ENCODE measurements at places on chromosomes 16 and 17. TPM values are rescaled to one million over a fixed set of nuclear protein-coding genes. Genes with fewer than 3 reads are reported as not detected.

ADAD2 gene
- total RNA-seq, result not detected

CDT1 gene
- 191 TPM for total RNA-seq

ASGR1 gene
- total RNA-seq, result 0.35 TPM

TOP2A gene
- total RNA-seq, result 310 TPM

SCARF1 gene
- 0.70 TPM for total RNA-seq

MRTFB gene
- 12.1 TPM for total RNA-seq

KREMEN2 gene
- total RNA-seq, result 0.40 TPM

HYDIN gene
- total RNA-seq, result not detected

TAT gene
- total RNA-seq, result not detected

PLK1 gene
- 135 TPM for total RNA-seq

BICDL2 gene
- total RNA-seq, result not detected

TERB1 gene
- not detected for total RNA-seq

PERCC1 gene
- total RNA-seq, result 0.33 TPM

CCDC78 gene
- 2.9 TPM for total RNA-seq

OR2C1 gene
- not detected for total RNA-seq

NGFR gene
- 0.20 TPM for total RNA-seq

FBXO39 gene
- total RNA-seq, result 0.42 TPM

CIBAR2 gene
- total RNA-seq, result not detected

TLCD3B gene
- 1.6 TPM for total RNA-seq

KRTAP9-4 gene
- not detected for total RNA-seq

BTBD17 gene
- not detected for total RNA-seq

CDH1 gene
- 0.06 TPM for total RNA-seq

SCN4A gene
- not detected for total RNA-seq

CACNG3 gene
- total RNA-seq, result not detected

SLC13A2 gene
- not detected for total RNA-seq

RGS11 gene
- not detected for total RNA-seq

FADS6 gene
- total RNA-seq, result not detected

PRDM7 gene
- not detected for total RNA-seq

GOSR1 gene
- 45.3 TPM for total RNA-seq

KIF18B gene
- total RNA-seq, result 117 TPM

SGCA gene
- total RNA-seq, result 0.23 TPM

IRX5 gene
- not detected for total RNA-seq

CD300E gene
- not detected for total RNA-seq

EPX gene
- not detected for total RNA-seq

MMP2 gene
- total RNA-seq, result not detected
